ENCODE measurements at places on chromosomes 5 and 9.

DNA sequence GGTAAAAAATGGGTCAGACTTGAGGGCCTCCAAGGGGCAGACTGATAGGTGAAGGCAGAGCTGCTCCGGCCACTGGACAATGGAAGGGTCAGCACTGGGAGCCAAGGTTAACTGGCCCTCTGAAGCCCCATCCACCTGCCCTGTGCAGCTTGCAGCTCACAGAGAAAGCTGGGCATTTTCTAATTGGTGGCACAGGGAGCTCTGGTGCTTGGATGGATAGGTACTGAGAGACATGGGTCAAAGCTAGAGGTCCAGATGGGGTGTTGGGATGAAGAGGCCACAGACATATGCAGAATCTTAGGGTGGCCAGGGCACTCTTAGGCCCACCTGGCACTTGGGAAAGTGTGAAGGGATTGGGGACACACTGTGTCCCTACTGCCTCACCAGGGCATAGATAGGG, 29.5 kb upstream of the SARDH start:
- DNase-seq, result no peak

- peak; percentile 83 for DNase-seq
Observed at GRCh38 chr5:150624334-150625163, 15.9 kb upstream of the SYNPO start.

GRCh38 chr5:10421896-10422691, 19.6 kb upstream of the ROPN1L start:
- DNase-seq, result no peak

DNA sequence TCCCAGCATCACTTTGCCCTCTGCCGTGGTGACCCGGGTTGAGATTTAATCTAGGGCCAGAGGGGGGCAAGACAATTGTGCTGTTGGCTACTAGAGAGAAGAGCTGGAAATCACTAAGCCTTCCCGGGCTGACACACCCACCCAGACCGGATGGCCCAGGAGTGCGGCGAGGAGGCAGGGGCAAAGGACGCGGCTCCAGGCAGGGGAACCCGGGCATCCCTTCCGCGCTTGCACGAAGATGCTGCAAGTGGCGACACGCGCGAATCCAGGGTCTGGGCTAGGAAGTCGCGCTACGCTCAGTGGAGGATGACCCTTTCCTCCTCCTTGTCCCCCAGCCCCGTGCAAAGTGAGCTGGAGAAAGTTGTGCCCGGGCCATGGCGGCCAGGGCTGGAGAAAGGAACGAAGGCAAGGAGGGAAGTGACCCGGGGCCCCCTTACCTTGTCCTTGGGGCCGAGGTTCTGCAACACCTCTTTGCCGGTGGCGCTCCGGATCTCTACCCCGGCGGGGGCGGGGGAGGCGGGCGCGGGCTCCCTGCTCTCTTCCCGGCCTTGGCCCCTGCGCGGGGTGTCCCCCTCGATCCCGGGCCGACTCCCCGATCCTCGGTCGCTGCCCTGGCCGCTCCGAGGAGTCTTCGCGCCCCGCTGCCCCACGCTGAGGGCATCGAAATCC, 693 bp downstream of the DPYSL3 start:
- no peak for DNase-seq

GRCh38 chr5:96149546-96149945, 187.9 kb upstream of the ELL2 start:
- DNase-seq, result no peak

GRCh38 chr9:98310752-98311392, 55.4 kb upstream of the TBC1D2 start:
- no peak for DNase-seq

DNA sequence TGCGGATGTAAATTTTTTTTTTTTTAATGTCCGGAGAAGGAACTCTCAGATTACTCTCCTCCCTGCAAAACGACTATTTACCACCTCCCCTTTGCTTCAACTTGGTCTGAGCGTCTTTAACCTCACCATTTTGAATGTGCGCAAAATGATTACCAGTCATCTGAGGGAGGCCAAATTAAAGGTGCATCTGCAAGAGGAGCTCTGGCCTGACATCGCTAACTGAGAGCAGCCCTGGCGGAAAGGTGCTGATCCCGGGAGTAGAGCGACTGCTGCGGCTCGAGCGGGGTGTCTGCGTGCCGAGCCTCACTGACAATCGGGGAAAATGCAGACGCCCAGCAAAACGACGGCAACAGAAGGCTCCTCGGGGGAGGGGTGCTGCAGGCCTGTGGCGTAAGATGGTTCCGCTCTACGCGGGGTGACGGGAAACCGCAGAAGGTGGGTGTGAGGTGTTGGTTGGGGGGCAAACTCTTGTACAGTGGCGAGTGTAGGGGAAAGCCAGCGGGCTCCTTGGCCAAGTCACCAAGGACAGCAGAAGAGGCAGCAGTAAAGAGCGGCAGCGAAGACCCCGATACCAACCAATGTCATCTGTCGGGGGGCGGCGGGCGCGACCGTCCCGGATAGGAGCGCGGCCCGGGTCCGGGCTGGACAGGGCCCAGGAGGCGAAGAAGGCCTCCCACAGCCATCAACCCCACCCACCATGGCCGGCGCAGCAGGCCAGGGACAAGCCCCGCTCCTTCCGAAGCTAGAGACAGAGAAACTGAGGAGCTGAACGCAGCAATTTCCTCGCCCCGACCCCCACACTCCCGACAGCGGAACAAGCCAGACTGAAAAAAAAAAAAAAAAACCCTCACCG, 557 bp downstream of the PJA2 start:
- DNase-seq, result peak; percentile 70

- no peak for DNase-seq
Observed at GRCh38 chr5:138668451-138669380, 84.5 kb upstream of the CTNNA1 start.

GRCh38 chr9:2243666-2244555, 228.8 kb downstream of the SMARCA2 start:
- no peak for DNase-seq

GRCh38 chr5:148808864-148809642, 17.4 kb upstream of the ADRB2 start:
- DNase-seq, result peak; percentile 65

DNA sequence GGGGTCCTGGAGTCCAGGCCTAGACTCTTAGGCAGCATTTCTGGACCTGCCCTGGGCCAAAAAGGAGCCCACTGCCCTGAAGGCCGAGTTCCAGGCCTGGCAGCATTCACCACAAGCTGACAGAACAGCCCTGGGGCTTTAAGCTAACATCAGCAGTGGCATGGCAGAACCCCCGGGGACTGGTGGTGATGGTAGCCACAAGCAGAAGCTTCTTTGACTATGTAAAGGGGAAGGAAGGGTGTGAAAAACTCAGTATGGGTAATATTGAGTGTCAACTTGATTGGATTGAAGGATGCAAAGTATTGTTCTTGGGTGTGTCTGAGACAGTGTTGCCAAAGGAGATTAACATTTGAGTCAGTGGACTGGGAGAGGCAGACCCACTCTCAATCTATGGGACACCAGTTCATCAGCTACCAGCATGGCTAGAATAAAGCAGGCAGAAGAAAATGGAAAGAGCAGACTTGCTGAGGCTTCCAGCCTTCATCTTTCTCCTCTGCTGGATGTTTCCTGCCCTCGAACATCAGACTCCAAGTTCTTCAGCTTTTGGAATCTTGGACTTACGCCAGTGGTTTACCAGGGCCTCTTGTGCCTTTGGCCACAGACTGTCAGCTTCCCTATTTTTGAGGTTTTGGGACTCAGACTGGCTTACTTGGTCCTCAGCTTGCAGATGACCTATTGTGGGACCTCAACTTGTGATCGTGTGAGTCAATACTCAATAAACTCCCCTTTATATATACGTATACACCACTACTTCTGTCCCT, 661.0 kb upstream of the C9orf72 start:
- DNase-seq, result no peak

DNA sequence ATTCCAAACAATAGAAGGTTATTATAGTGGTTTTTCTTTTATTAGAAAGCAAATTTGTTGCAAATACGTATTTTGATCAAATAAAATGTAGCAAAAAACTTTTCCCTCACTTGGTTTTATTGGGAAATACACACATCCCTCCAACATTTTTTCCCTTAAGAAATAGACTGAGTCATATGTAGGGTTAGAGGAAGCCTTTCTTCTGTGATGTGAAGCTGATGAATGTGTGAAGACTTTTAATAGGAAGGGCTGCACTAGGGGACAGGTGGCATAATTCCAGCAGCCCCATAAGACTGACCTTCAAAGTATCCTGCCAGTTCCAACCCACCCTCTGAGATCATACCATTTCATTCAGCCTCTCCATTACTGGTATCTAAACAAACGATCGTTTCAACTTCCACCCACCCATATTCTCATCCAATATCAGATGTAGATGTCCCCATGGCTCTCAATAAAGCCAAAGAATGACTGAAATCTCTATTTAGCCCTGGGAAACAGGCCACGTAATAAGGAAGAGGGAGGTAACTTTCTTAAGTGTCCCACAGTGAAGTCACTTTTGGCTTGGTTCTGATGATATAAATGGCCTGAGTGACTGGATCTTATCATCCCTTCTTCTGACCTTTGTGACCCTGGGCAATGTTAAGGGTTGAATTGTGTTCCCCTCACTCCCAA, 64.7 kb upstream of the LPAR1 start:
- no peak for DNase-seq

GRCh38 chr9:88723751-88724150, 188.8 kb downstream of the NXNL2 start:
- DNase-seq, result no peak

DNA sequence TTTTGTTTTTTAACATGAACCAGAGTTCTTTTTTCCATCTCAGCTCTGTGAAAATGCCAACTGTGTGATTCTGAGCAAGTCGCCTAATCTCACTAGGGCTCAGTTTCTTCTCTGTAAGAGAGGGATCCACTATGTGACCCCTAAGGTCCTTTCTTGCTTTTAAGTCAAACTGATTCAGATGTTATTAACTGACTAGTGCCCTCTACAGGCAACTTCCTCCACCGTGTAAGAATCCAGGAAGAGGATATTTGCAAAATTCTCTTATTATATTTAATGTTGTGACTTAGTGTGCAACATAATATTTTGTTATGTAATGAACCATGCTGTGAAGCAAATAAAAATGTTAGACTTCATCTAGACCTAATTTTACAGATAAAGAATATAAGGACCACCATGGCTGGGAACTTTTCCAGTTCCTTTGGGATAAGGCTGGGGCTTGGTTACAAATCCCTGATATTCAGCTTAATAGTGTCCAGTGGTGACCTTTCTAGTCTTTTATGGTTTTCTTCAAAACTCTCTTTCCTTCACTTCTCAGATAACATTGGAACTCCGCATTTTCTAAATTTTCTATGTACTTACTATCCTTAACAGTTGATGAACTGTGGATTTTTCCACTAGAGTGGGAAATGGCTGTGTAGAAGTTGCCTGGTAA, 244.7 kb downstream of the PIK3R1 start:
- DNase-seq, result peak; percentile 35

GRCh38 chr9:124973807-124974206, 32.9 kb upstream of the GOLGA1 start:
- no peak for DNase-seq
